ENCODE measurements at places on chromosomes 5 and 9. TPM values are rescaled to one million over a fixed set of nuclear protein-coding genes. Genes with fewer than 3 reads are reported as not detected.

CCNG1 gene
- 98.7 TPM for total RNA-seq

ZNG1A gene
- 33.4 TPM for total RNA-seq

PCDHGB4 gene
- total RNA-seq, result 0.29 TPM

ZFP2 gene
- total RNA-seq, result 0.12 TPM

GARIN3 gene
- not detected for total RNA-seq

PCDHGA7 gene
- total RNA-seq, result 0.25 TPM

RNF180 gene
- not detected for total RNA-seq

PCDHGA2 gene
- not detected for total RNA-seq

TPM2 gene
- total RNA-seq, result 5.9 TPM

LCN1 gene
- total RNA-seq, result not detected

DNA sequence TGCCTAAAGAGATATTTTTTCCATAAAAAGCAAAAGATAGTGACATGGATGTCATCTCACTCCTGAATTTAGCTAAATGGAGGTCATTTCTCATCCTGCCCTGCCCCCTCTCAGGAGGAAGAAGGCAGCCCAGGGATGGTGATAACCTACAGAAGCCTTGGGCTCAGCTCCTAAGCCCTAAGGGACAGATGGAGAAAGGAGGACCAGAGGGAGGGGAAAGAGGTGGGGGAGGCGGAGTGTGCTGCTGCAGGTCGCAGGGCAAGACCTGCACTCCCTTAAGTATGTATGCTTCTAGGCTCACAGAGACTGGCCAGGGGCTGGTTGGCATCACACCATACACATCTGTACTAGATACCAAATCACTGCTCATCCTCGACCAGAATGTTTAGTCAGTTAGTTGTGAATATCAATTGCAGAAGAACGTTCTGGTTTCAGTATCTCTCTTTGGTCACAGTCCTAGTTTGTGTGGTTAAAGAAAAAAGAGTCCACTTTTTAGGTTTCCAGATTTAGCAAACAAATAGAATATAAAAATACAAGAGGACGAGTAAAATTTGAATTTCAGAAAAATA lies 18.4 kb upstream of the CDKN2AIPNL start:
- no peak for DNase-seq
- H3K36me3 ChIP-seq, result no peaks in the 10 kb centered on the region
- H3K27ac ChIP-seq, result no peak overlapping the region
- H3K4me1 ChIP-seq, result no peaks in the 10 kb centered on the region
- no peak overlapping the region for H3K4me3 ChIP-seq

GRCh38 chr9:6413365-6414246 lies 607 bp downstream of the UHRF2 start:
- H3K4me1 ChIP-seq, result peaks cover 35% of the 10 kb centered on the region
- peak overlapping the region; percentile 78 for H3K27ac ChIP-seq
- peaks cover 9% of the 10 kb centered on the region for H3K27me3 ChIP-seq
- H3K36me3 ChIP-seq, result no peaks in the 10 kb centered on the region

GRCh38 chr9:92044936-92045335 lies 70.3 kb downstream of the SPTLC1 start:
- no peak overlapping the region for H3K27ac ChIP-seq
- peaks cover under 1% of the 10 kb centered on the region for H3K4me1 ChIP-seq
- no peaks in the 10 kb centered on the region for H3K27me3 ChIP-seq

- no peak for DNase-seq
- H3K4me3 ChIP-seq, result no peak overlapping the region
- no peaks in the 10 kb centered on the region for H3K4me1 ChIP-seq
- peaks cover 11% of the 10 kb centered on the region for H3K36me3 ChIP-seq
- no peaks in the 10 kb centered on the region for H3K27me3 ChIP-seq
These were observed 748.5 kb upstream of the CDH10 start for GRCh38 chr5:25393256-25393655.

- no peak overlapping the region for H3K4me3 ChIP-seq
- H3K27me3 ChIP-seq, result no peaks in the 10 kb centered on the region
These were observed 8.5 kb downstream of the EXOSC3 start for GRCh38 chr9:37776328-37776727.

- H3K27me3 ChIP-seq, result no peaks in the 10 kb centered on the region
- DNase-seq, result no peak
- H3K36me3 ChIP-seq, result peaks cover 37% of the 10 kb centered on the region
- H3K4me3 ChIP-seq, result no peak overlapping the region
- no peaks in the 10 kb centered on the region for H3K4me1 ChIP-seq
These were observed 22.6 kb downstream of the PSMD5 start for GRCh38 chr9:120820095-120820494.

GRCh38 chr5:147711019-147711418 lies 71.5 kb downstream of the JAKMIP2 start:
- DNase-seq, result no peak
- H3K27ac ChIP-seq, result no peak overlapping the region
- H3K27me3 ChIP-seq, result no peaks in the 10 kb centered on the region
- peak overlapping the region; percentile 26 for H3K4me3 ChIP-seq
- peaks cover 31% of the 10 kb centered on the region for H3K4me1 ChIP-seq

DNA sequence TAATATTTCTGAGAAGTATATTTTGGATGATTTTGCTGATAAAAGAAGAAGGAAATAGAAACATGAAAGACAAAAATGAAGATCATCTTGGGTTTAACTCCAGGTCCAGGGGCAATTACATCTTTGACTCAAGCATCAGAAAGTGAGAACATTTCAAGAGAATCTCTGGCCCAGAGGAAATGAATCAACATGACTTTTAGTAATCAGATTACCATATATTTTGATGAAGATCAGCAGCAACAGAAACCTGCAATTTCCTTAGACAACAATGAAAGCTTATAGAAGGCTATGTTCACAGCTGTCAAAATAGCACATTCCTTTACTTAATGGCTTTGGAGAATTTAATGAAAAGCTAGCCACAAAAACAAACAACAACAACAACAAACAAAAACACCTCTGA lies 638.1 kb downstream of the EFNA5 start:
- H3K27me3 ChIP-seq, result peaks cover 11% of the 10 kb centered on the region
- DNase-seq, result no peak
- no peak overlapping the region for H3K27ac ChIP-seq
- H3K36me3 ChIP-seq, result no peaks in the 10 kb centered on the region
